ENCODE measurements at places on chromosomes 11 and 22.

GRCh38 chr11:71933141-71933933 is 4.5 kb downstream of the RNF121 start:
- no peak for DNase-seq

DNA sequence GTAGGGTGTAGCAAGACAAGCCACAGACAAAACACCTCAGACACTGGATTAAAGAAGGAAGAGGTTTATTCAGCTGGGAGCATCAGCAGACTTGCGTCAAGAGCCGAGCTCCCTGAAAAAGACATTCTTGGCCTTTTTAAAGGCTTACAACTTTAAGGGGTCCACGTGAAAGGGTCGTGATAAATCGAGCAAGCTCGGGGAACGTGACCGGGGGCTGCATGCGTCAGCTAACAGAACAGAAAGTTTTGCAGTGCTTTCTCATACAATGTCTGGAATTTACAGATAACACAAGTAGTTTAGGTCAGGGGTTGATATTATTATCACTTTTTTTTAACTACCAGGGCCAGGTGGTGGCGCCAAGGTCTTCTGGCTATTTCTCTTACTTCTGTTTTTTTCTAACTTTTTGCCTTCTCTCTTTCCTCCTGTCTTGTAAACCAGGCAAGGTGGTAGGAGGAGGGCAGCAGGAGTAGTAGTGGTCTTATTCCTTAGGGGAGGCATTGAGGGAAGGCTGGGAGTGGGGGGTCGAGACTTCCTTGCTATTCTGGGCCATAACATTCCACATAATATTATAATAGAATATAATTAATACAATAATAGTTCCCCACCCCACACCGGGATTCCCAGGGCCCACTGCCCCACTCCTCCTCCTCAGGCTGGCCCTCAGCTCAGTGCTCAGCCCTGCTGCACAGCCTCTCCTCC is 587 bp upstream of the ALDH3B1 start:
- no peak for DNase-seq

GRCh38 chr11:75667831-75668450 is 897 bp downstream of the MAP6 start:
- no peak for DNase-seq

DNA sequence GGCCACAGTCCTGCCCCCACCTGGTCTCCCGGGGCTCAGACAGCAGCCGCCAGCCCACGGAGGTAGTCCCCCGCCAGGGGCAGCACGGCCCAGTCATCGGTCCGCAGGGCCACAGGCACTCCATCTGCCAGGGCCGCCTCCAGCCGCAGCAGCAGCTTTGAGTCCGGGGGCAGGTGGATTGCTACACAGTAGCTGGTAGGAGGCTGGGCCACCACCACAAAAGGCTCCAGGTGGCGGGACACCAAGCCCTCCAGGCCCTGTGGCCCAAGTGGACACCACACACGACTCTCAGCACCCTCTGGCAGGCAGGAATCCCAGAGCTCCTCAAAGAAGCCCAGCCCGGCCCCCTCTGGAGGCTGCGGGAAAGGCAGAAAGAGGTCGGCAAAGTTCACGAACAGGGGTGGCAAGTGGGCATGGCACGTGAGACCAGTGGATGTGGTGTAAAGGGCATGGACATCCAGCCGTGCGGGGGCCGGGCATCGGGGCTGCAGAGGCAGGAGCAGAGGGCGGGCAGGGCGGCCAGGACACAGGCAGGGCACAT is 2.9 kb downstream of the AP5B1 start:
- no peak for DNase-seq

DNA sequence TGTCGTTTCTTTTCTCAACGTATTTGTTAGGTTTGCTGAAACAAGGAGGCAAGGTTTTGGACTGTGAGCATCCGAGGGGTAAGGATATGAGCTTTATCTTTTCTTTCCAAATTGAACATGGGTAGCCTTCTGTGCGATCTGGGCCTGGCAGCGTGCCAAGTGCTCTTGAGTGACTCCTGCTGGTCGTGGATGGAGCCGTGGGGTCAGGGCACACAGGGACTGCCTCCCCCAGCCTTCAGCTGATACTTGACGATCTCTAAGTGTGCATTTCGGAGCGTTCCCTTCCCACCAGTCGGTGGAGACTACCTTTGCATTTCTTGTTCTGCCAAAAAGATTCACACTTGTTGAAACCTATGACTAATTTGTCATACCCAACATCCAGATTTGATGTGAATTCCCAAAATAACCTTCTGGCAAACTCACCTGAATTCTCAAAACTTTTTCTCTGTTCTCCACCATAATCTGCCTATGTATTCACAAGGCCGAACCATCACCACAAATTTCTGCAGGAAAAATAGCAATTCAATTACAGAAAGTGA is 40.1 kb upstream of the CLMP start:
- DNase-seq: peak; percentile 50

GRCh38 chr11:124297921-124298320 is 15.8 kb downstream of the OR8D1 start:
- no peak for DNase-seq

GRCh38 chr22:29641700-29642330 is 38.4 kb downstream of the NF2 start:
- no peak for DNase-seq

DNA sequence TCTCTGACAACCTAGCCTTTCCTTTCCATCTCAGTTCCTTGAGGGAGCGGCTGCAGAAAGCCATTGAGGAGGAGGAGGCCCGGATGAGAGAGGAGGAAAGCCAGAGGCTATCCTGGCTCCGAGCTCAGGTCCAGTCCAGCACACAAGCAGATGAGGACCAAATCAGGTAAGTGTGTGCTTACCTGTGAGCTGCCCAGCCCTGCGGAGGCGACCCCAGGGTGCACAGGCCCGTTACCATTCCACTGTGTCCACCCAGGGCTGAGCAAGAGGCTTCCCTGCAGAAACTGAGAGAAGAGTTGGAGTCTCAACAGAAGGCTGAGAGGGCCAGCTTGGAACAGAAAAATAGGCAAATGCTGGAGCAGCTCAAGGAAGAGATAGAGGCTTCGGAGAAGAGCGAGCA is 63.1 kb downstream of the CEP164 start:
- no peak for DNase-seq

DNA sequence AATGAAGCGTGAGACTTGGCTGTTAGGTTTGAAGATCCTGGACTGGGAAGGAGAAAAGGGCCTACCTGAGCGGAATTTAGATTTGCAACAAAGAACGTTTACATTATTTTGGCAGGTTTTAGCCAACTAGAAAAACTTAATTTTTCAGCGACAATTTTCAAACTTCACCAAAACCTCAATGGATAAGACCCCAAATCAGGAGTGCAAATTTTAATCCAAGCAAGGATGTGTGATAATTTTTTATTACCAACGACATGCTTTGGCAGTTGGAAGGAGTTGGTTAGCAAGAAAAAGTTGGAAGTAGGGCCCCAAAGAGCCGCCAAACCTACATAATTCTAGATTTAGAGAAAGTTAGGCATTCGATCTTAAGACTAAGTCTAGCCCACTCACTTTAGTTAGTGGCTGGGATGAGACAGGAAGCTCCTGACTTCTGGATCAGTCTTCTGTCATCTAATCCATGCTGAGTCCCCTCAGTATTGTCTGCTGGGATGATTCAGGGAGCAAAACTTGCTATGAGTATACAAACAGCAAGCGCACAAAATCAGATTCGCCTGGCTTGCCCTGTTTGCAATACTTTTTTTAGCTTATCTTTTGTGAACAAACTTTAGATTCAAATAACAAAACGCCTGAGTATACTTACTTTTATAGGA is 787 bp upstream of the RDX start:
- DNase-seq: no peak

DNA sequence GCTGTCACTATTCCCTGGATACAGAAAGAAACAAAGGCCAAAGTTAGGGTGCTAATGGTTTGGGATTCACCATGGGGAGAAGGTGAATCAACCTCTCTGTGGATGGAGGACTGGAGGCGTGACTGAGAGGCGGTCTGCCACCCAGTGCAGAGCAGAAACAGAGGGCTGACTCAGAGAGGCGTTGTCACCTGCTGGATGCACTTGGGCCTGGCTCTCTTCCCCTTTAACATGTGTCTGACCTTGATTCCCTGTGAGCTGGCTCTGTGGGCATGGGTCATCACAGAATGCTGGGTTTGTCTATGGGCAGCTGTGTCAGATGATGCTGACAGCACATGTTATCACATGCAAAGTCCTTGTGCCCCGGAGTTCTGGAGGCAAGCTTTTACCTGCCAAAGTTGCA is 75.9 kb downstream of the LDLRAD3 start:
- no peak for DNase-seq

- DNase-seq: peak; percentile 96
Measured at GRCh38 chr11:65859095-65859811, 980 bp upstream of the MUS81 start.

DNA sequence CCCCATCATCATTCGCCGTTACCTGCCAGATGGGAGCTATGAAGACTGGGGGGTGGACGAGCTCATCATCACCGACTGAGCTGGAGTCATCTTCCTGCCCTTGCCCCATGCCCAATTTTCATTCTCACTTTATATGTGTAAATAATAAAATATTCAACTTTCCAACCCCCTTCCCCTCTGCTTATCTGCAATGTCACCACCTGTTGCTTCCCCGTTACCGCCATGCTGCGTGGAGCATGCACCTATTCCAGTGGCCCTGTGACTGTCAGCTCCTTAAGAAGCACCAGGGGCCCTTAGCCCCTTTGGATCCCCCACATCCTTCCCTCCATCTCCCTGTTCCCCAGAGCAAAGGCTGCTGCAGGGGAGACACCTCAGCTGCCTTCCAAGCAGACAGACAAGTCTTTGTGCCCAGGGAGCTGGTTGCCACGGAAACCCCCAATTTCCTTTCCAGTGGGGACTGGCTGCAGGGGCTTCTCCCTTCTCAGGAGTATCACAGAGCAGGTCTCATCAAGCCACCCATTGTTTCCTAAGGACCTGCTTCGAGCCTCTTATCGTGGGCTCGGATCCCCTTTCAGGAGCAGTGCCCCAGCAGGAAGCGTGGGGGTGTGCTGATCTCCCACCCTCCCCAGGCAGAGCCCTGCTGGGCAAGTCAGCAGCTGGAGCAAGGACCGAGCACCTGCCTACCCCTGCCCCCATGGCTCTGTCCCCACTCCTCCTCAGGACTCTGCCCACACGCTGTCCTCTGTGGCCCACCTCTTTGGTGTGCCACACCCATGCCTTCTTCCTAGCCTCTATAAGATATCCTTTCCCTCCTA is 14.3 kb downstream of the POLR2F start:
- no peak for DNase-seq

GRCh38 chr11:102712137-102712536 is 6.6 kb upstream of the MMP27 start:
- DNase-seq: no peak

- DNase-seq: no peak
Measured at GRCh38 chr11:32751381-32751780, 43.1 kb downstream of the CCDC73 start.

GRCh38 chr11:115321605-115322289 is 182.5 kb downstream of the CADM1 start:
- no peak for DNase-seq

All from omental fat pad (tissue), 4 donors.